ENCODE measurements at places on chromosomes 7 and 10.
A peak's percentile ranks its signal among the peaks of the same experiment; 100 is the strongest.

DNA sequence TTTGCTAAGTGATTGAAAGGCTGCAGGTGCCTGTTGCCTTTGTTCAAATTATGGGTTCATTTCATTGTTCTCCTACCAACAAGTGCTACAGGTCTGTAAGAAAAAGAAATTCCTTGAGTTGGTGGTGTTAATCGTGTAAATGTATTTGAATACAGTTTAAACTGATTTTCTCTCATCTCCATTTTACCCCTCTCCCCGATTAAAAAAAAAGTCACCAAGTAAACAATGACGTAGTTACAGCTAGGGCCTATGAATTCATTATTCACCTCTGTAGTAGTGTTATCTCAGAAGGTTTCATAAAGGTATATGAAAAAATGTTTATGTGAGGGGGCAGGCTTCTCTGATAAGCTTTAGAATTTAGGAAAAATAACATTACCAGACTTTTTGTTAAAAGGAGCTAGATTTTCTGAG, 1.1 kb downstream of the REEP3 start:
- H3K36me3 ChIP-seq, result 0 out of 2 replicates have a peak, but pooled peaks cover 11% of the 10 kb centered on the region
- H3K27me3 ChIP-seq, result no peaks in the 10 kb centered on the region
- peaks cover 59% of the 10 kb centered on the region for H3K4me1 ChIP-seq
- DNase-seq, result peak; percentile 71

DNA sequence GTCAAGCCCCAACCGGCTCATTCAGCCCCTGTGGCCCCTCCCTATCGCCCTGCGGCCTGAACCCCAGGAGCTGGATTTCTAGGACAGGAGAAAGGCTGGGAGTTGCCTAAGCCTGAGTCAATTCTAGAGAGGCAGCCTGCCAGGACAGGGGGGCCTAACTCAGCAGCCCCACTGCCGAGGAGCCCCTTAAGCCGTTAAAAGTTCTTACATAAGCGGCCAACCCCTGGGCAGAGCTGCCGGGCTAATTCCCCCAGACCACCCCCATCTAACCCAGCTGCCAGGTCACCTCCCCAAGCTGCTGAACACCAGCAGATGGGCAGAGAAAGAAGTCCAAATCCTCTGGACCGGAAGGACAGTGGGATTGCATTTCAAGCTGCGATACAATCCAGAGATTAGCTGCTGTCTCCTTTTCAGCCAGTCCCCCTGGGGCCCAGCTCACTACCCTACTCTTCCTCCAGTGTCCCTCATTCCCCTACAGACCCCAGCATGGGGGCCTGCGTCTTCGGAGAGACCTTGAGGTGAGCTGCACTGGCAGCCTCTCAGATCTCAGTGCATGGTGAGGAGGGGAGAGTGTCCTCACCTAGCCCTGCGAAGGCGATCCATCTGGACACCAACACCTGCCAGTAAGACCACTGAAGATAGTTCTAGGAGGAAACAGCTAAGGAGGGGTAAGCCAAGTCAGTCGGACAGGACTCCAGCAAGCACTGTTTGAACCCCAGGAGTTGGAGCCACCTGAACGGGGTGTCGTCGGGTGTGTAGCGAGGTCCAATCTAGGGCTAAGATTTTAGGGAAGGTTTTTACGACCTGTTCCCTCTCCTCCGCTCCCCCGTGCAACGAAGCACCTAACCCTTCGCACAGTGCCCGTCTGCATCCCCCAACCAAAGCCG, 830 bp downstream of the IMPDH1 start:
- DNase-seq, result no peak
- peaks cover 17% of the 10 kb centered on the region for H3K4me1 ChIP-seq

GRCh38 chr7:118281196-118281595, 56.7 kb downstream of the ANKRD7 start:
- H3K27ac ChIP-seq, result no peak overlapping the region
- no peak overlapping the region for H3K4me3 ChIP-seq
- H3K4me1 ChIP-seq, result no peaks in the 10 kb centered on the region
- H3K36me3 ChIP-seq, result no peaks in the 10 kb centered on the region

DNA sequence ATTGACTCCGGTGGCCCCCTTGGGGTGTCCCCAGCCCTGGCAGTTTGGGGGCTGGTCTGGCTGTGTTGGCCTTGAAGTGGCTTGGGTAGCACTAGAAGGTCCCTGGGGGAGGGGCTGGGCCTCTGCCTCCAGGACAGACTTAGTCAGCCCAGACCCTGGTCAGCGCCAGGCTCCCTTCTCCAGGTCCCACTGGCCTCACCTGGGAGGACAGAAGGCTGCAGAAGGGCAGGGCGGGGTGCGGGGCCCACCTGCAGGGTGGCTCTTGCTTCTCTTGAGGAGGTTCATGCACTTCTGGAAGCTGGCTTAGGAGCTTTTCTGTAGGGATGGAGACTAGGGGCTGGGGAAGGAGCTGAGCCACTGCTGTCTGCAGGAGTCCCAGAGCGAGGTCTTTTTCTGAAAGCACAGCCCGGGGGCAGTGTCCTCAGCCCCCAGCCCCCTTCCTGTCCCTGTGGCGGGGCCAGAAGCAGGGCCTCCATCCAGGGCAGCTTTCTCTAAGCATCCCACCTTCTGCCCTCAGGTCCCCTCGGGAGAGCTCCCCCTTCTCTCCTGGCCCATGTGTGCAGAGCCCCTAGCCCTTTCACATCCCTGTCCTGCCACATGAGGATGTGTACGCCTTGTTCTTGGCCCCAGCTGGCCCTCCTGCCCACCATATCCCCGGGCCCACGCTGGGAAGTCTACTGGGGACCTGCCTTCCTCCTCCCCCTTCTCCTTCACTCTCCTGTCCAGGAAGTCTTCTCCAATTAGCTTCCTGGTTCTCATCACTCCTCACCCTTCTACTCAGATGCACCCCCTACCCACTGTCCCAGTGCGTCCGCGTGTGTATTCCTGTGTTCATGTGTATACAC, 11.0 kb downstream of the TBATA start:
- H3K4me1 ChIP-seq, result peaks cover 12% of the 10 kb centered on the region
- H3K27me3 ChIP-seq, result no peaks in the 10 kb centered on the region

Measured in PC-3 (cell line).